ENCODE measurements at places on chromosomes 1 and 21.
A peak's percentile ranks its signal among the peaks of the same experiment; 100 is the strongest.

GRCh38 chr1:46607345-46608130 is 3.5 kb upstream of the MKNK1 start:
- DNase-seq = no peak

- DNase-seq = no peak
These were observed 16.8 kb upstream of the ARF1 start for GRCh38 chr1:228065543-228066347.

DNA sequence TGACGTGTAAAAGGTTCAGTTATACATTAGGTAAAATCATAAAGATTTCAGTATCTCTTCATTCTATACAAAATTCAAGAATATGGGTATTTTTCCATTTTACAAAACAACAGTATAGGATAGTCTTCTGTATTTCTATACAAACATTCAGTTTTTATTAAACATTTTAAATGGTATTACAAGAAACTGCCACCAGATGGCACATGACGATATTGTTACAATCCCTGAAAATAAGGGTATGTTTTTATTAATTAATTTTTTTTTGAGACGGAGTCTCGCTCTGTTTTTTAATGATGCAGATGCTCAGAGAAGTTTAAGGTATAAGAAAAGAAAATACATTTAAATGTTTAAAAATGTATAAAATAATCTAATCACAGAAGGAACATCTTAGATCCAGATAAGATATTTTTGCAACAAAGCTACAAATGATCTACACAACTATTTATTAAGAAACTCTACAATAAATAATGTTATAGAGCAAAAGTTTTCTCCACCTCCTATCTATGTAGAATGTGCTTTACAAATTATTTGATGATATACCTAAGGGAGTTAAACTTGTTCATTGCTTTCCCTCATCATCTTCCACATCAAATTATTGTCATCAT is 23.5 kb upstream of the RSBN1 start:
- peak; percentile 79 for DNase-seq

DNA sequence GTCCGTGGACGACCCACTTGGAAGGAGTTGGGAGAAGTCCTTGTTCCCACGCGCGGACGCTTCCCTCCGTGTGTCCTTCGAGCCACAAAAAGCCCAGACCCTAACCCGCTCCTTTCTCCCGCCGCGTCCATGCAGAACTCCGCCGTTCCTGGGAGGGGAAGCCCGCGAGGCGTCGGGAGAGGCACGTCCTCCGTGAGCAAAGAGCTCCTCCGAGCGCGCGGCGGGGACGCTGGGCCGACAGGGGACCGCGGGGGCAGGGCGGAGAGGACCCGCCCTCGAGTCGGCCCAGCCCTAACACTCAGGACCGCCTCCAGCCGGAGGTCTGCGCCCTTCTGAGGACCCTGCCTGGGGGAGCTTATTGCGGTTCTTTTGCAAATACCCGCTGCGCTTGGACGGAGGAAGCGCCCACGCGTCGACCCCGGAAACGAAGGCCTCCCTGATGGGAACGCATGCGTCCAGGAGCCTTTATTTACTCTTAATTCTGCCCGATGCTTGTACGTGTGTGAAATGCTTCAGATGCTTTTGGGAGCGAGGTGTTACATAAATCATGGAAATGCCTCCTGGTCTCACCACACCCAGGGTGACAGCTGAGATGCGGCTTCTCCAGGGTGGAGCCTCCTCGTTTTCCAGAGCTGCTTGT is 32.4 kb downstream of the PRMT2 start:
- DNase-seq = peak; percentile 30

GRCh38 chr1:90402893-90403849 is 313.9 kb downstream of the BARHL2 start:
- no peak for DNase-seq

GRCh38 chr1:42926879-42927242 is 31.8 kb downstream of the SLC2A1 start:
- no peak for DNase-seq

DNA sequence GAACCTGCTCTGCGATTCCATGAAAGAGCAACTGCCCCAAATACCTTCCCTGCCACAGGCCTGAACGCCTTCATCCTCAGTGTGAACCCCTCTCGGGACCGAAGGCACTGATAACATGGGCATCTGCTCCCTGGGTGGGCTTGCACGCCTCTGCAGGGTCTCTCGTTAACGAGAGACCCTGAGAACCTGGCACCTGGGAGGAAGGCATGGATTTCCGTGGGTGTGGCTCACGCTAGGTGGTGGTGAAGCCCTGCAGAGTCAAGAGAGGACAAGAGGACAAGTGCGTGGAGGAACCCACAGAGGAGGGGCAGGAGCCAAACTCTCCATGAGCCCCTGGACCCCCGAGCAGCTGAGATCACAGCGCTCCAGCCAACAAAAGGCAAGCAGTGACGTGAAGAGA is 26.8 kb upstream of the COL6A2 start:
- DNase-seq = no peak

- no peak for DNase-seq
These were observed 75.8 kb downstream of the ATP1A1 start for GRCh38 chr1:116448785-116449385.

DNA sequence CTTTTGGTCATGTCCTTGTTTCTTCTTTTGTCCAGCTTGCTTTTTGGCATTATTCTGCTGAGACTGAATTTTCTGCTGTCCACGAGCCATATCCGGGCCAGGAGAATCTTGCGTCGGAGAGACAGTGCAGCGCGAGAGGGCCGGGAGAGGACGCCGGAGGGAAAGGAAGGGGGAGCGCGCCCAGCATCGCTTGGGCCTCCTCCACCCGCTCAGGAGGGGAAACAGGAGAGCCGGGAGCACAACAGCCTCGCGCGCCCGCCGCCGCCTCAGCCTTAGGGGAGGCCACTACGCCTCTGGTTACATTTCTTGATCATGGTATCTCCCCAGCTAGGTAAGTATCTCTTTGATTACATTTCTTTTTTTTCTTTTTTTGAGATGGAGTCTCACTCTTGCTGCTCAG is 7.4 kb upstream of the DEGS1 start:
- no peak for DNase-seq

DNA sequence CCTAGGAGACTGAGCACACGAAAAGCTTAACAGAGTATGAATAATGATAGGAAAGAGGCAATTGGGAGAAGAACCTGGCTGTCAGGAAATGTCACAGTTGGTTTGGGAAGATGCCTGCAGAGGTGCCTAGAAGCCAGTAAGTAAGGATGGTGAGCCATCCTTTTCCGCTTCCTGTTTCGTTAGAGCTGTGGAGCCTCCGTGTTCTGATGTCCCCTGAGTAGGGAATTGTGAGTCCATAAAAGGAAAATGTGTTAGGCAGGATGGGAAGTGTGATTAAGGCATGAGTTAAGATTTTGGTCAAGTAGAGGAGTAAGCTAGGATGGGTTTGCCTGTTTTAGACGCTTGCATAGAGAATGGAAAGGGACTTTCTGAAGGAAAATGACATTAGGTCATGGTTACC is 9.0 kb downstream of the CLIC4 start:
- no peak for DNase-seq

DNA sequence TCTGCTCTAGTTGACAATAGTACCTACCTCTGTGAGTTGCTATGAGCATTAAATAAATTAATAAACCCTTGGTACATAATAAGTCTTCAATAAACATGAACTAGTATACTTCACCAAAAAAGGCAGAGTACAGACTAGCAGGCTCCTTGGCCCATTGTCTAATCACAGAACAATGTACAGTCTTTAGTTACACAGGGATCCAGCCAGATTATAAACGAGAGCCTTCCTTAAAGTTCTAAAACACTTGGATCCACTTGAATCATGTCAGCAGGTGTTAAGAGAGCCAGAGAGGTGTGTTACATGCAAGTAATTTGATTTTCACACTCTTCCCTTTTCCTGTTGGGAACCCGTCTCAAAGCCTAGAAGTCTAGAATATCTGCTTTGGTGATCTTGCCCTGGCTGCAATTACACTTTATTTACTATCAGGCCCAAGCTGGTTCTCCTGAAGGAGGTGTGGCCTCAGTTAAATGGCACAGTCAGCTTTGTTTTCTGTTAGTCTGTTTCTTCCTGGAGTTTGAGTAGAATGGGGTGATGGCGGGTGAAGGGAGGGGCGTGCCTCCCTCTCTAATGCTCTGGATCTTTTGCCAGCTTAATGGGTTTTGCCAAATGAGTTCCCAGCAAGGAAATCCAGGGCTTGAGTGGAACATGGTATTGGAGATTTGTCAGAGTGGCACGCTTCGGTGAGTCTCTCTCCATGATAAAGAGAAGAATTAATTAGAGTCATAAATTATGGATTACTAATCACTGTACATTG is 570.9 kb upstream of the CAMK1G start:
- no peak for DNase-seq

DNA sequence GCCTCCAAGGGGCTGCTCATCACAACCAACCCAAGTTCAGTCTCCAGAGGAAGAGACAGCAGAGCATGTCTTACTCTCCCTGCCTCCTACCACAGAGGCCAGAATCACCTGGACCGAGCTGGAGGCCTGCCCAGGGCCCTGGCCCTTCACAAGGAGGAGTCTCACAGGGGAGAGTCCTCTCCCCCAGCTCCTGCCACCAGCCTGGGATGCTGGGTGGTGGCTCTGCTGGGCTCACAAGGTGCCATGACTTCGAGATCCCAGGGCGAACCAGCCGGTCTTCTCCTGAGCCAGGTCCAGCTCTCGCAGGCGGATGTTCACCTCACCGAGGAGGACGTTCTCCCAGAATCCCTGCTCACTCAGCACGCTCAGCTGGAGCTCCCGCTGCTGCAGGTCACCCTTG is 13.0 kb upstream of the PPP1R15B start:
- no peak for DNase-seq

GRCh38 chr1:43550598-43551246 is 20.0 kb downstream of the PTPRF start:
- no peak for DNase-seq

GRCh38 chr1:160522136-160522535 is 919 bp downstream of the SLAMF6 start:
- DNase-seq = peak; percentile 68

GRCh38 chr1:205458777-205459566 is 3.1 kb upstream of the BLACAT1 start:
- peak; percentile 54 for DNase-seq

DNA sequence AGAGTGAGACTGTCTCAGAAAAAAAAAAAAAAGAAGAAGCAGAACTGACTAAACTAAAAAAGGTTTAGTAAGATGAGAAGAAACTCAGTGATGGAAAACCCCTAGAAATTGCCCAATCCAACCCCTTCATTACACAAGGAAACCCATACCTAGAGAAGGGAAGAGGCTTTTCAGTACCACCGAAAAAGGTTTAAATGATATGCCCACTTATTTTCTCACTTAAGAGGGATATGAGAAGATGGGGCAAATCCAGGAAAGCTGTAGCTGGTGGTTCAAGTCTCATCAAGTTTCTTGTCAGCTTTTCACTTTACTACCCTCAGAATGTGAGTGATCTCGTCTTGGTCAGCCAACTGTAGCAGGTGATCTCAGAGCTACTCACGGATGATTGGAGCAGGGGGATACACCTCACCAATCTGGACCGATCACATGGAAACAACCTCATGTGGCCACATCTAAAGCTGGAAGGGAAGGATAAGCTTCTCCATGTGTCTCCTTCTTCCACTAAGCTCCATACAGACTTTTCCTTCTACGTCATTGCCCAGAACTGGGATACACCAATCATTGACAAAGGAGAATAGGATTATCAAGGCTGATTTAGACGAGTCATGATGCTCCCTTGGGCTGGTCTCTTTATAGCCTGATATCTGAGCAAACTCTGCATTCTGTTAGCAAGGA is 126.7 kb upstream of the POU3F1 start:
- peak; percentile 25 for DNase-seq

- no peak for DNase-seq
These were observed 19.8 kb downstream of the SPOCD1 start for GRCh38 chr1:31795801-31796621.

DNA sequence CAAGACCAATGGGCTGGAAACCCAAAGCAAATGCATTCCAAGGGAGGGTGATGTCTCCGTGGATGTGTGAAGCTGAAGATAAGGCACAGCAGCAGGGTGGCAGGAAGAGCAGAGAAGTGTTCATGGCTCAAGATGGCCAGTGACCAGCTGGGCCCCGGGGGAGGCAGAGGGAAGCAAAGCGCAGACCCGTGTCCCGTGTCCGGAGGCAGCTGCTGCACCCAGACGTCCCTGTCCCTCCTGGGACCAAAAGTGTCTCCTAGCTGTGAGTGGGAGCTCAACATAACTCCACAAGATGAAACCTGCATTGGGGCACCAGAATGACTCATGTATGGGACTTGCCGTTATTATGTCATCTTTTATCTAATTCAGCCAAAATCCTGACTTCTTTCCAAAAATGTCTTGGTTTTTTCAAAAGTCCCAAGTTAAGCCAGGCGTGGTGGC is 118.2 kb downstream of the RIPK4 start:
- no peak for DNase-seq

- DNase-seq = no peak
These were observed 107.3 kb downstream of the NMNAT2 start for GRCh38 chr1:183310753-183311479.

DNA sequence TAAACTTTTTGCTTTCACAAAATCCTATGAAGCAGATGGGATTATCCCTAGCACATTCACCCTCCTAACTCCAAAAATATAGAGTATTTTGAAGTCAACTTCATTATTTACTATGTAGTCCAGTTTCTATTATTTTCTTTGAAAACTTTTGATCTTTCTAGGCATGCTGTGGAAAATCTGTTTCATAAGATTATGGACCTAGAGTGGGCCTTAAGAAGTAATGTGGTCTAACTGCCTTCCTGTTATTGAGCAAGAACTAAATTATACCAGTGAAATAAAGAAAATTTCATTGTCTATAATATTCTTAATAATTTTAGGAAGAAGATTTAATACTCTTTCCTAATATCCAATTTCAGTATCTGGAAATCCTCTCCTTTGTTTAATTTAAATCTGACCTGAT is 58.1 kb downstream of the PRKACB start:
- DNase-seq = no peak

GRCh38 chr1:56397811-56398231 is 181.5 kb downstream of the PLPP3 start:
- no peak for DNase-seq

DNA sequence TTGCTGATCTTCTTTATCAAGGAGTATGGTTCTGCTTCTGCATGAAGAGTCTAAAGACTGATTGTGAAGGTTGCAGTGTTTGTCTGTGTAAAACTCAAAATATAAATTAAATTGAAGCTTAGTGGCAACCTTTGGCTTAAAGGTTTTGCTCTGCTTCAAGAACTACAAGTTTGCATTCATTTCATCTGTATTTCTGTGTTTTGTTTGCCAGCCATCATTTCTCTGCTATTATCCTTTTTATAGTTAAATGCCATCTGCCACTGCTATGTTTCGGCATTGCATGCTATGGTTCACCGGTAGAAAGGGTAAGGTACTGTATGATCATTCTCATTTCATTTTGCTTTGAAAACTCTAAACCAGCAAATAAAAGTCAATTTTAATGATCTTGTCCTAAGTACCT is 52.9 kb downstream of the OSBPL9 start:
- DNase-seq = no peak

DNA sequence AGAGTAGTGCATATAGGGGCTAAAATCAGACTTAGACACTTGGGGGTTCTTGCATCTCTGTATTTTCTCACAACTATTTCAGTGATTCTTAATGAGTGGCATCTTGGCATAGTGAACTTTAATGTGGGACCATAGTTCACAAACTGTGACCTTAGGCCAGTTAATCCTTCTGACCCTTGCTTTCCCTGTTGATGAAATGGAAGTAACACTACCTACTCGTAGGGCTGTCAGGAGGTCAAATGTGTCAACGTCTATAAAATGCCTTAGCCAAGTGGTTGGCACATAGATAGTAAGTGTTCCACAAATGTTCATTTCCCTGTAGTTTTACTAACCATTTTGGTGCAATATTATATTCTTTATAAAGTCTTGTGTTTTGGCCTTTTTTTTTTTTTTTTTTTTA is 49.4 kb downstream of the DYRK1A start:
- DNase-seq = no peak
